Hepatocyte (in vitro differentiated cells): ENCODE measurements at places on chromosomes 1 and 21. TPM values are rescaled to one million over a fixed set of nuclear protein-coding genes. Genes with fewer than 3 reads are reported as not detected.
A peak's percentile ranks its signal among the peaks of the same experiment; 100 is the strongest.

GRCh38 chr21:46322351-46323226 is 1.1 kb downstream of the C21orf58 start:
- peak; percentile 45 for DNase-seq
- H3K4me3 ChIP-seq: peak overlapping the region; percentile 44
- H3K36me3 ChIP-seq: no peaks in the 10 kb centered on the region
- peak overlapping the region; percentile 3 for H3K27ac ChIP-seq

GRCh38 chr21:40158366-40158765 is 291.1 kb downstream of the PCP4 start:
- H3K27ac ChIP-seq: no peak overlapping the region
- H3K36me3 ChIP-seq: no peaks in the 10 kb centered on the region
- H3K4me3 ChIP-seq: no peak overlapping the region
- H3K27me3 ChIP-seq: no peaks in the 10 kb centered on the region

DNA sequence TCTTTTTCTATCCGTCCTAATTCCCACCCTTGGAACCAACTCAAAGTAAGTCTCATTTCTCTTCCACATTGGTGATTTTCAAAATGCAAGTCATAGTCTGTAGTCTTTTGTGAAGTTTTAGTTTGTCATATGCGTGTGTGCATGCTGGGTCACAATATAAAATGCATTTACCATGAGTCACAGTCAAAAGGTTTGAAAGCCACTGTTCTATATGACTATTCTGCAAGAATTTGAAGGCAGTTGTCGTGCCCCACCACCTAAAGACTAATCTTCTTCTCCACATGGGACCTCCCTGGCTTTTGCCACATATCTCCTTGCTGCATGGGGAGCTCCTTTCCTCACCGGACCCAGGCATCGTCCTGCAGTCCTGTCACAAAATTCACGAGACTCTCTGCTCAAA is 1.6 kb downstream of the STPG1 start:
- H3K4me3 ChIP-seq: no peak overlapping the region
- DNase-seq: no peak
- no peaks in the 10 kb centered on the region for H3K27me3 ChIP-seq

DNA sequence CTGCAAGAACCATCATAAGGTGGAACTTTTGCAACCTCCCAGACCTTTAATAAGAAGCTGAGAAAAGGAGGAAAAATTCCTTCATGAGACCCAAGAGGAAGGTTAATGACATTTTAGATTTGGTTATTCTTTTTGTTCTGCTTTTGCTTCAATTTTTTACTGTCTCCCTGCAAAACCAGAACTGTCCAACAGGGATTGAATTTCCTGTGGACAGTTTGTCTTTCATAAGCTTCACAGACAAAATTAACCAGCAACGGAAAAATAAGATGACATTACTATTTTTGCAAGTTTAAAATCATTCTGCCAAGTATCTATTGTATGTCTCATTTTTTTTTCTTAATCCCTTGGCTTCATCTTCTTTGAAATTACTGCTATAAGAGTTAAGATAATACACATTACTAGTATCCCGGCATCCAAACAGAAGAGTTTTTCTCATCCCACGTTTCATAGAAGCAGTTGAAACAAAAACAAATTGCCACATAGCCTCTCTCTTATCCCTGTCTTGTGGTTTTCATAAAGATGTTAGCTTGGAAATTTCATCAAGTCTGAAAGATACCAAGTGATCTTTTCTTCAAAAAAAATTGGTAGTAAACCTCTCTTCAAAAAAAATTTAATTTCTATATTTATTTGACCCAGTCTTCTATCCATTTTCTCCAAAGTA is 465.3 kb upstream of the PTBP2 start:
- H3K4me3 ChIP-seq: no peak overlapping the region
- H3K4me1 ChIP-seq: no peaks in the 10 kb centered on the region
- no peaks in the 10 kb centered on the region for H3K36me3 ChIP-seq
- no peak overlapping the region for H3K27ac ChIP-seq
- peaks cover 7% of the 10 kb centered on the region for H3K27me3 ChIP-seq

GRCh38 chr1:167991546-167991945 is 54.7 kb upstream of the MPC2 start:
- no peaks in the 10 kb centered on the region for H3K36me3 ChIP-seq
- DNase-seq: no peak
- H3K4me3 ChIP-seq: no peak overlapping the region
- no peak overlapping the region for H3K27ac ChIP-seq
- H3K27me3 ChIP-seq: no peaks in the 10 kb centered on the region

DNA sequence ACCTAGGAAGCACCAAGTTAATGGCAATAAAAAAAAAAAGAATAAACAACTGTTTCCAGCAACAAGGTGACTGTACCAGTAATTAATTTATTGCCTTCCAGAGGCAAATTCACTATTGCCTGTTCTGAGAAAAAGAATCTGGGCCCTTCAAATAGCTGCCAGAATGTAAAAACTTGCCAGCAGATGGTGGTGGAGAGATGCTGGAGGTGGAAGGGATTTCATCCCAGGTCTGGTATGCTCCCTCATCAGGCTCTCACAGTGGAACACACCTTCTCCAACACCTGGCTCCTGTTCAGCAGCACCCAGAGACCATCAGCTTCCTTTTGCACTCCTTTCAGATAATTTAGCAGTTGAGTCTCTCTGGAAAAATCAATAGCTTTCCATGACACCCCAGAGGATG is 792.9 kb upstream of the ADAMTS5 start:
- no peaks in the 10 kb centered on the region for H3K36me3 ChIP-seq
- no peak overlapping the region for H3K27ac ChIP-seq
- peak; percentile 7 for DNase-seq
- H3K4me1 ChIP-seq: peaks cover 9% of the 10 kb centered on the region

- H3K27ac ChIP-seq: no peak overlapping the region
- H3K4me1 ChIP-seq: no peaks in the 10 kb centered on the region
- no peaks in the 10 kb centered on the region for H3K27me3 ChIP-seq
- no peaks in the 10 kb centered on the region for H3K36me3 ChIP-seq
- no peak overlapping the region for H3K4me3 ChIP-seq
Measured at GRCh38 chr1:180622658-180623508, 8.9 kb upstream of the XPR1 start.

DNA sequence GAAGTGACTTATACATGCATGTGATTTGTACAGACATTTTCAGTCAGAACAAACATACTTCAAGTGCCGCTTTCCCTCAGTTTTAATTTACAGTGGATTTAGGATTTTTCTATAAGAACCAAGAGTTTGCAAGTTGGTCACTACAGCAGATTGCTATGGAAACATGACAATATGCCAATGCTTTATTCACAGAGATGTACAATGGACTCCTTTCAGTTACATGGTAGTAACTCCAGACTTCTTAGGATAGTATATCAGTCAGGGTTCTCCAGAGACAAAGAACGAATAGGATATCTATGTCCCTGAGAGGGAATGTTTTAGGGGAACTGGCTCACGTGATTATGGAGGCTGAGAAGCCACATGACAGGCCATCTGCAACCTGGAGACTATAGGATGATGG is 27.4 kb downstream of the IFI44 start:
- H3K4me1 ChIP-seq: no peaks in the 10 kb centered on the region
- no peak overlapping the region for H3K27ac ChIP-seq
- H3K27me3 ChIP-seq: peaks cover 2% of the 10 kb centered on the region
- DNase-seq: no peak
- H3K4me3 ChIP-seq: no peak overlapping the region

DNA sequence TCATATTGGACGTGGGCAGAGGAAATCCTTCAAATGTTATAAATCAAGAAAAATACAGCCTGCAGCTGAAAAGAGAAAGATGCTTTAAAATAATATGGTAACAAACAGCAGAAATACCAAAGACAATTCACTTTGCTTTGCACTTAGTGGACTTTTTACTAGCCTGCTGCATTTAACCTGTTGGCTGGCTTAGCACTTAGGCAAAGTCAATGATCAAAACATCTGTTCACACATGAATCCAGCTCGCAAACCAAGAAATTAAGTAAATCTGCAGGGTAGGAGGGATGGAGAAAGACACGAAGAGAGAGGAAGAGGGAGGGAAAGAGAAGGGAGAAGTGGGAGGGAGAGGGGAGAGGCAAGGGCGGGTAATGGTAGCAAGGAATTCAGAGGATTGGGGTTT is 103.6 kb upstream of the RAB4A start:
- no peaks in the 10 kb centered on the region for H3K36me3 ChIP-seq
- H3K27me3 ChIP-seq: no peaks in the 10 kb centered on the region
- H3K4me1 ChIP-seq: peaks cover 17% of the 10 kb centered on the region
- H3K27ac ChIP-seq: no peak overlapping the region

DNA sequence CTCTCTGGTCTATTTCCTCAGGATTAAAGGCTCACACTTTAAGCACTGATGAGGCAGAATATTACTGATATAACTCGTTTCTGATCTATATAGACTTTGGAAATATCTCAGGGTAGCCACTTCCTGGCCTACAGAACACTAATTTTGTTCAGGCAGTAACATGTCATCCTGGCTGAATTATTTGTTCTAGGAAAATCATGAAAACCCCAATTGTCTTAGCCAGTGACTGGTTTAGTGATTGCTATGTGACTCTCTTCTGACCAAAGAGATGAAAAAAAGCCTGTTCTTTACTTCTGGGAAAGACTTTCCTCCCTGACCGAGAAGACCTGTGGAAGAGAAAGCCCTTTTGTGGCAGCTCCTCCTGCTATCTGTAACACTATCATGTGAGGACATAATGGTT is 453.7 kb downstream of the SETD4 start:
- H3K4me1 ChIP-seq: no peaks in the 10 kb centered on the region
- H3K36me3 ChIP-seq: no peaks in the 10 kb centered on the region
- H3K4me3 ChIP-seq: no peak overlapping the region
- no peak overlapping the region for H3K27ac ChIP-seq

DNA sequence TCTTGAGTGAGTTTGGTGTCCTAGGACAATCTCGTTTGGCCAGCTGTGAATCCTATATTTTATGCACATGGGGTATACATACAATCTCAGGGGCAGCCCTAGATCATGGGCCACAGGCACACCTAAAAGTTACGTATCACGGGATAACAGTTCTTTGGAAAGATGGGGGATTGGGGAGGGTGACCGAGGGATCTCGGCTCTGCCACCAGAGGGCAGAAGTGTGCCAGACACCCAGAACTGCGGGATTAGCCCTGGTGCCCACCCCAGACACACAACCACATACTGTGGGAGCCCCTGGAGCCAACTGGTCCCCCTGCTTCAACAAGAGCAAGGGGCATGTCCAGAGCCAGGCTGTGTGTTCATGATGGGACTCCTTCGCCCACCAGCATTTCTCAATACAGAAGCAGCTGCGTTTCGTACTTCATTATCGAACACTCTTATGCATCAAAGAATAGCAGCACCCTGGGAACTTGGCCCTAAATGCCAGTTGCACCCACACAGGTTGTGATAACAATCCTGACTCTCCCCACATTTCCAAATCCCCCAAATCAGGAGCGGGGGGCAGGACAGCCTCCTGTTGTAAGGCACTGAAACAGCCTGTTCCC is 37.4 kb downstream of the TMCO4 start:
- H3K27me3 ChIP-seq: no peaks in the 10 kb centered on the region
- peak; percentile 30 for DNase-seq
- H3K4me3 ChIP-seq: no peak overlapping the region
- H3K27ac ChIP-seq: no peak overlapping the region
- no peaks in the 10 kb centered on the region for H3K36me3 ChIP-seq

DNA sequence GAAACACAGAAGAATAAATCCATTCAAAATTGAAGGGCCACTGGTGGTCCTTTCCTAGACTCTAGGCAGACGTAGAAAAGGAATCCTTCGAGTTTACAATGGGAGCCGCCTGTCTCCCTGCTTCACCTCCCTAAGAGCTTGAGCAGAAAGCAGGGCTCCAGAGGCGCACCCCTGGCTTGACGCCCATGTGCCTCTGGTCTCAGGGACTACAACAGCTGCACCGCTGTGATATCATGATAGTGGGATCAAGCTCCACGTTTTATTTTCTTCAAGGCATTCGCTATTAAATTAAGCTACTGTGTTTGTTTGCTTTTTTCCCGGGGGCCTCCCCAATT is 403 bp upstream of the C1orf122 start:
- peaks cover 15% of the 10 kb centered on the region for H3K4me1 ChIP-seq
- H3K4me3 ChIP-seq: peak overlapping the region; percentile 54
- no peaks in the 10 kb centered on the region for H3K27me3 ChIP-seq
- no peaks in the 10 kb centered on the region for H3K36me3 ChIP-seq

GRCh38 chr21:41678924-41679318 is 87.9 kb downstream of the RIPK4 start:
- H3K4me3 ChIP-seq: no peak overlapping the region
- peaks cover 22% of the 10 kb centered on the region for H3K4me1 ChIP-seq
- DNase-seq: peak; percentile 98
- H3K36me3 ChIP-seq: no peaks in the 10 kb centered on the region
- no peaks in the 10 kb centered on the region for H3K27me3 ChIP-seq

DNA sequence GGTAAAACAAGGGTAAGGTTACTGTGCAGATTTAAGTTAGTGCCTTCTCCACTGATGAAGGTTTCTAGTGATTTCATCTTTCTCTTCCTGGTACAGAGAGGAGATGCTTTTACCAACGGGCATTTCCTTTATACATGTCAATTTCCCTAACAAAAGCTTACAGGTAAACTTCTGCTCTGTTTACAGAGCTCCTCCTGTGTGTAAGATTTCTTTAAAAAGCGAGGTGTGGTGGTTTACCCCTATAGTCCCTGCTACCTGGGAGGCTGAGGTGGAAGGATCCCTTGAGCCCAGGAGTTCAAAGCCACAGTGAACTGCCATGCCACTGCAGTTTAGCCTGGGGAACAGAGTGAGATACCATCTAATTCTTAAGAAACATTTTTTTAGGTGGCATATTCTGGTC is 40.7 kb upstream of the GORAB start:
- no peaks in the 10 kb centered on the region for H3K4me1 ChIP-seq
- H3K27ac ChIP-seq: no peak overlapping the region
- no peaks in the 10 kb centered on the region for H3K36me3 ChIP-seq

GRCh38 chr1:184882957-184883815 is 91.1 kb downstream of the NIBAN1 start:
- H3K36me3 ChIP-seq: no peaks in the 10 kb centered on the region
- H3K4me1 ChIP-seq: no peaks in the 10 kb centered on the region
- H3K27ac ChIP-seq: no peak overlapping the region
- no peak overlapping the region for H3K4me3 ChIP-seq
- DNase-seq: no peak

GRCh38 chr1:172286629-172287076 is 133.8 kb upstream of the C1orf105 start:
- H3K27ac ChIP-seq: peak overlapping the region; percentile 51
- H3K36me3 ChIP-seq: no peaks in the 10 kb centered on the region
- no peaks in the 10 kb centered on the region for H3K4me1 ChIP-seq
- no peak for DNase-seq

Gene PALMD
- 18.5 and 21.7 TPM in 2 replicates for total RNA-seq

Gene FCRL5
- not detected in 2 replicates for total RNA-seq

Gene RNU1-1
- total RNA-seq: under 0.01 TPM in 2 replicates

Gene OR2L2
- not detected in 2 replicates for total RNA-seq

Gene AMIGO1
- total RNA-seq: 4.1 and 4.4 TPM in 2 replicates

Gene CD1D
- 3.9 and 4.7 TPM in 2 replicates for total RNA-seq

Gene S100A1
- total RNA-seq: 2.7 and 15.0 TPM in 2 replicates

Gene ALX3
- 0.27 and 1.6 TPM in 2 replicates for total RNA-seq

Gene CYP4A11
- total RNA-seq: 14.1 and 20.8 TPM in 2 replicates

Gene IFI44
- 5.2 and 7.7 TPM in 2 replicates for total RNA-seq

Gene GPR161
- total RNA-seq: 13.6 and 15.9 TPM in 2 replicates
